ENCODE measurements at places on chromosomes 7 and 10.

GRCh38 chr7:1671594-1672451 is 1.7 kb downstream of the ELFN1 start:
- no peak for DNase-seq

DNA sequence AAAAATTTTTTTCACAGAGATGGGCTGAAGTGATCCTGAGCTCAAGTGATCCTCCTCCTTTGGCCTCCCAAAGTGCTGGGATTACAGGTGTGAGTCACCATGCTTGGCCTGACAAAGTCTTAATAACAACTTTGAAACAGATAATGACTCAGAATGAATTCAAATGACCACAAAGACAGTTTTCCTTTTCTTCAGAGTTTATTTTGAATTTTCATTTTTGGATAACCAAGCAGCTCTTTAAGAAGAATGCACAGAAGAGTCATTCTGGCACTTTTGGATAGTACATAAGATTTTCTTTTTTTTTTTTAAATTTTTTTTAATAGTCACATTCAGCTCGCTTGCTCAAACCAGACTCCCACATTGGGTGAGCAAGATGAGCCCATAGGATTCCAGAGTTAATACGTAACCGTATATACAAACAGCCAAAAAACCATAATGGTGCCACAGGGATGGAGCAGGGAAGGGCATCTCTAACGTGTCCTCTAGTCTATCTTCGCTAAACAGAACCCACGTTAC is 43.0 kb upstream of the NMT2 start:
- DNase-seq, result peak; percentile 15

GRCh38 chr7:23529262-23529859 is 2.4 kb downstream of the TRA2A start:
- no peak for DNase-seq

DNA sequence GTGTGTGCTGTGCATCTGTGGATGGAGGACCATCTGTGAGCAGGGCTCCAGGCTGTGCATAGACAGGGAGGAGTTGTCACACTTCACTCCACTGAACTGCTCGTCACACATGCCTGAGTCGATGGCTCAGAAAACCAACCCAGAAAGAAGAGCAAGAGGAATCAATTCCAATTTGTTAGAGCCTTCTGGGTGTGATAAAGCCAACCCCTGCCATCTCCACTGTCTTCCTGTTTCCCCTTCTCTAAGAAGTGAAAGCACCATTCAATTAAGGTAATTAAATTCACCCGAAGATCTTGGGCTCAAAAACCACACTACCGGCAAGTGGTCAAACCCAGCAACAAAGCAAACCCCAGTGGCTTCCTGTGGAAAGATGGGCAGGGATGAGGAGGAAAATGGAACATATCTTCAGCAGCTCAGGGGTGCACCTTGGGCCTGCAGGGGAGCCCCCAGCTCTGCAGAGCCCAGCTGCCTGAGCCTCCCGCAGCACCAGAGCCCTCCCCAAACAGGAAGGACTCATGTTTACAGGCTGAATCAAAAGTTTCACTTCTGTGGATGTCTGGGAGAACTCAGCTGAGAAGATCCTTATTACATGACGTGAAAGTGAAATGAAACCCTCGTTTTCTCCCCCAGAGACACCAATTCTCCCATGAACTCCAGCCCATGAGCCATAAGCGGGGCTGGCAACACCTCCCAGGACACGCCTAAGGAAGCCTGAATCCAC is 10.9 kb downstream of the C10orf71 start:
- DNase-seq, result no peak

DNA sequence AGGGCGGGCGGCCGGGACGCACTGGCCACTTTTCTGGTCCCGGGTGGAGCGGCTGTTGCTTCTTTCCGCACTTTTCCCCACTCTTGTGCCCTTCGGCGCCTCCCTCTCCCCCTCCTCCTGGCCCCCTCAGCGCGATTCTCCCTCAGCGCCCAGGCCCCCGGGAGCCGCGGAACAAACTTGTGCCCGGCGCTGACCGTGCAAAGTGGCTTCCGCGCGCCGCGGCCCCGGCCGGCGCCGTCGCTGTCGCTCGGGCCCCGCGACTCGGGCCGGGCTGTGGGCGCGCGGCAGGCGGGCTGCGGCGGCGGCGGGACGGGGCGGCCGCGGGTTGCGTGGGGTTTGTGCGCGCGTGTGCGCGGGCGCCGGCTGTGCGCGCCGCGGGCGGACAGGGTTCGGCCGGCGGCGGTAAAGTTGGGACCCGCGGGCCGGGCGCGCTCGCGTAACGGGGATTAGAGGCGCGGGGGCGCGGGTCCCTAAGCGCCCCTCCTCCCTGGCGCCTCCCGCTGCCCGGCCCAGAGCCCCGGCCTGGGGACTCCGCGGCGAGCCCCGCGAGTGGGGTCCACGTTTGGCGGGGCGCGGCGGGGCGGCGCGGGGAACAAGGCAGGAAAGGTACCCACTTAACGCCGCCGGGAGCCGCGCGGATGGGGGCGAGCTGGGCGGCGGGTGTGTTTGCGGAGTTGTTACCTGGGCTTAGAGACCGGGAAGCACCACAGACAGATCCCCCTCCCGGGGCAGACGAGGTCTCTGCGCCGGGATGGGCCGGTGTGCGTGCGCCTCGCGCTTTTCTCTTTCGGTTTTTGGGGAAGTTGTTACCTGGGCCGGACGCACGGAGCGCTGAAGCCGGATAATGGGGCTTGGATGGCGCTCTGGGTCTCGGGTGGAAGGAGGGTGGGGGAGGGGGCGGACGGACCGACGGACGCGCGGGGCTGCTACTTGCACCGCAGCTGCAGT is 860 bp downstream of the ZEB1 start:
- DNase-seq, result peak; percentile 47

GRCh38 chr7:51376420-51377092 is 59.9 kb upstream of the COBL start:
- DNase-seq, result no peak

- no peak for DNase-seq
Observed at GRCh38 chr10:133359554-133359971, 1.7 kb upstream of the FUOM start.

DNA sequence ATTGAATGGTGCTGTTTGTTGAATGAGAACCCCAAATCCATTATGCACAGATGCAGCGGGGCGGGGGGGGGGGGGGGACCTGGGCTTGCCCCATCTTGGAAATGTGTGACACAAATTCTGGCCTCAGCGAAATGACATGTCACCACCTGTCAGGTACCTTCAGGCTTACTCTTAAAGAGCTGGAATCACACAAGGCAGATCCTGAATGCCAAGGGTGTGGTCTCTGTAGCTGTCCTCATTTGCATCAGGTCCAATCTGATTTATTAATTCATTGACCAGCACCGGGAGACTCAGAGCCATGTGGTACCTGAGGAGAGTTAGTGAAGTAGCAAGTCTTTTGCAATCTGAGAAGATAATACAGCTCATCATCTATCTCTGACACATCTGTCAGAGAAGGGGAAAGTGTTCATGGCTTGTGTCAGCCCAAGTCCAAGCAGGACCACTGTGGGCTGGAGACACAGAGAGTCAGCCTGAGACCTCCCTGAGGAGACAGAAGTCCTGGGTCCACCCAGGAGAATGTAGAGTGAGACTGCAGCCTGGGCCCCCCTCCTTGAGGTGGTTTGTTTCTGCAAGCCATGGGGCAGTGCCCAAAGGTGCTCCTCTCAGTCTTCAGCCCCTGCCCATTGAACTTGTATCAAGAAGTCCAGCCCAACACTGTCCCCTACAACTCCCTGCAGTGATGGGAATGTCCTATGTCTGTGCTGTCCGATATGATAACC is 46.7 kb downstream of the ADCYAP1R1 start:
- no peak for DNase-seq

- no peak for DNase-seq
Observed at GRCh38 chr10:90958781-90959180, 37.9 kb upstream of the ANKRD1 start.

- no peak for DNase-seq
Observed at GRCh38 chr10:127524908-127525665, 24.0 kb upstream of the NPS start.

GRCh38 chr10:15227611-15228372 is 59.3 kb upstream of the NMT2 start:
- no peak for DNase-seq

DNA sequence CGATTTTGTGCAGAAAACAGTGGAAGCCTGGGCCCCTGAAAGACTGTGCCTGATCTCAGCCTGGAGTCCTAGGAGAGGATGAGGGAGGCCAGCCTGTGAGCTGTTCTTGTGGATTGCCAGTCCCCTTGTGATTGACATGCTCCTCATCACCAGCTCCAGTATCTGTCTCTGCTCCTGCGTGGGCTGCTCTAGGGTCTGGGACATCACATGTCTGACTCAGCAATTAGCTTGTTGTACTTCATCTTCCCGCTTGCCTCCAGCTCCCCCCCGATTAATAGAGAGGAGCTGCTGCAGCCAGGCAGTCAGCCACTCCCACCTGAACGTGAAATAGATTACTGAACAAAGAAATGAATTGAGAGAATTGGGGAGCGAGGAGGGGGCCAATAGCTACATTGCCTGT is 99.6 kb upstream of the TBX20 start:
- DNase-seq, result no peak

DNA sequence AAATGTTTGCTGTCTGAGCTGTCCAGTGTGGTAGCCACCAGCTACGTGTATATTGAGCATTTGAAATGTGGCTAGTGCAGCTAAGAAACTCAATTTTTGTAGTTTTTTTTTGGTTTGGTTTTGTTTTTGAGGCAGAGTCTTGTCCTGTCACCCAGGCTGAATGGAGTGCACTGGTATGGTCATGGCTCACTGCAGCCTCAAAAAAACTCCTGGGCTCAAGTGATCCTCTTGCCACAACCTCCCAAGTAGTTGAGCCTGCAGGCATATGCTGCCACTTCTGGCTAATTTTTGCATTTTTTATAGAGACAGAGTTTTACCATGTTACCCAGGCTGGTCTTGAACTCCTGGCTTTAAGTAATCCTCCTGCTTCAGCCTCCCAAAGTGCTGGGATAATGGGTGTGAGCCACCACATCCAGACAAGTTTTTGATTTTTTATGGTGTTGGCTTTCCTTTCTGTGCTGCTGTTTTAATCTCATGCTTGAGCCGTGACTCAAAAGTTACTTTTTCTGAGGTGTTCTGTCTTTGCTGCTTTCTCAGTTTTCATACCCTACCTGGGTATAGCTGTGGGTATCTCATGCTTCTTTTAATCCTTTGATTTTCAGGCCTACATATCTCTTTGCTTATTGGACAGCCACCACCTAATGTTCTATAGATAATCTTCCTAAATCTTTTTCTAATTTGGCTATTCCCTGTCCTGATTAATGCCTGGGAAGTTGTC is 16.0 kb downstream of the WAC start:
- DNase-seq, result no peak

DNA sequence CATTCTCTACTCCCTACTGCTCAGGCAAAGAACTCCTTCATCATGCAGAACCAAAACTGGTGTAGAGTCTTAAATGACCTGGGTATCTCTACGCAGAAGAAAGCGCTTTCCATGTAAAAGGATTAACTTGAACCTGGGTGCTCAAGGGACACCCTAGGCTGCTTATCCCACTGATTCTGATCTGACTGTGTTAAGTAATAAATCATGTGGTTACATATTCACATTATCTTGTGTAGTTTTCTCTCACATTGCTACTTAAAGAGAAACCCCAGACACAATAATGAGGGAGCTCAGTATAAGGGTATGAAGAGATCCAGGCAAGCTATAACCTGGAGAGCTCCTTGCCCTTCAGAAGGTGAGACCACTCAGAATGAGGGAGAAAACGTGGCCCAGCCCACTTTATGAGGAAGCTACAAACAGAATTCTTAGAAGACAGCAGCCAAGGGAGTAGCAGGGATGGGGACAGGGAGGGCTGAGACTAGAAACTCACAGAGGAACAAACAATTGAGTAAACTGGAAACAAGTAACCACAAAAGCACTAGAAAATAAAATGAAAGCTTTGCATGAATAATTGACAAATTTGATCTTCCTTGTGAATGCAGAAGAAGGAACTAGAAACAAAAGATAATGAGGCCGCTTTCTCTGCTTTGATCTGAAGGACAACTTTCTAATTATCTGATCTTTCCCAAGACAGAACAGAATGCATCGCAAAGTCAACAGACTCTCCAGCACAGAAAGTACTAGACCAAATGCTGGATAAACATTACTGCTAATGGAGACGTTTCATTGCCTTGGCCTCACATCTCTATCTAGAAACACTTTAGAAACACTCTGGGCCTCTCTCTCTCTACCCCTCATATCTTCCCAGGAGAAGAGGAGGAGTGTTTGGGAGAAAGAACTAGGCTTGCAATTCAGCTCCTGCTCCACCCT is 76.1 kb downstream of the LRRC17 start:
- no peak for DNase-seq

DNA sequence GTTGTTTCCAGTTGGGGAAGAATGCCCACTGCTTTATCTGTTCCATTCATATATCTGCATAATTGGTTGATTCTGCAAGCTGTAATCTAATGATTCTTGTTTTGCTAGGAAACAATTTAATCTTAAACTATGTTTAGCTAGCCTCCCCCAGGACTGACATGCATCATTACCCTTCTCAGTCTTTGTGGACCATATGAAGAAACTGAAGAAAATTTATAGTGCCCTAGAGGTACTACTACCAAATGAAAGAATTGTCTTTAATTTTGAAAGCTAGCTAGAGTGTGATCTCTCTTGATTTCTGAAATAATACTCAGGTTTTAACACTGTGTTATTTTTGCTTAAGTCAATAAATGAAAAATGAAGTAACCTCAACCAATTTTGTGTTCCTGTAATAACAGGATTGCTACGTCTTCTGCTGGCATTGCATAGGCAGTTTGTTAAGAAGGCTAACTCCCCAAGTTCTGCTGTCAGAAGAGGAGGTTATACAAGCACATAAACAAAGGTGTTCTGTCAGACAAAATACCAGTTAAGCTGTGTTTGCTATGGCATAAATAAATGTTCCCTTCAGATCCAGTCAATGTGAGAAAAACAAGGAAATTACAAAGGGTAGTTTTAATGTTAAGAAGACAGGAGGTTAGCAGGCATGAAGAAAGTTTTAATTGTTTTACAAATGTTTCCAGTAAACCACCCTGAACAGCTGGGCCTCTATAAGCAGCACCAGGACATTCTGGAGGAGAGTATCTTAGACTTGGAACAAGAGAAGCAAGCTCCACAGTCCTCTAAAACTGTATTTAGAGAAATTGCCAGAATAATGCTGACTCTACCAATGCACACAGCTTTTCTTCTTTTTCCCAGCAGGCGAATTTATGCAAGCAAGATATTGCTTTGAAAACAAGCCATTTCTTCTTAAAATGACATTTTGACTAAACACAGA is 90.3 kb upstream of the CTTNBP2 start:
- DNase-seq, result no peak

GRCh38 chr10:111357859-111358258 is 281.0 kb downstream of the ADRA2A start:
- DNase-seq, result no peak

GRCh38 chr10:133391761-133392518 is 2.0 kb upstream of the MTG1 start:
- peak; percentile 60 for DNase-seq

DNA sequence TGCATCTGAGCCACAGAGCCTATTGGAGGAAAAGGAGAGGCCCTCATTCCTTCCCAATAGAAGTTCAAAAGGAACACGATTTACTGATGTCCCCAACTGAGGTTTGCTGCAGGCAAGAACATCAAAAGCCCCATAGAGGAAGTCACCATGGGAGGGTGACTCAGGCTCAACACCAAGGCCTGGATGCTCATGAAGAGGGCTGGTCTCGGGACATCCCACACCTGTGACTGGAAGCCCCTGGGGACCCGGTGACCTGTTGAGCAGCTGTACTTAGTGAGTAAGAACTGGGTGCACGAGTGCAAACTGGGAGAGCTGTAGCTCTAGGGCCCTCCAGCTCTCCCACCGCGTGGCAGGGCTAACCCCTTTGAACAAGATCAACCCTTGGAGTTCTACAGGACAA is 38.0 kb downstream of the CYTH3 start:
- peak; percentile 20 for DNase-seq

- no peak for DNase-seq
Observed at GRCh38 chr10:47175181-47176123, 124.5 kb upstream of the GDF10 start.

GRCh38 chr10:4361581-4361980 is 464.4 kb upstream of the AKR1E2 start:
- DNase-seq, result no peak
